ENCODE measurements at places on chromosomes 1 and 21.
A peak's percentile ranks its signal among the peaks of the same experiment; 100 is the strongest.

DNA sequence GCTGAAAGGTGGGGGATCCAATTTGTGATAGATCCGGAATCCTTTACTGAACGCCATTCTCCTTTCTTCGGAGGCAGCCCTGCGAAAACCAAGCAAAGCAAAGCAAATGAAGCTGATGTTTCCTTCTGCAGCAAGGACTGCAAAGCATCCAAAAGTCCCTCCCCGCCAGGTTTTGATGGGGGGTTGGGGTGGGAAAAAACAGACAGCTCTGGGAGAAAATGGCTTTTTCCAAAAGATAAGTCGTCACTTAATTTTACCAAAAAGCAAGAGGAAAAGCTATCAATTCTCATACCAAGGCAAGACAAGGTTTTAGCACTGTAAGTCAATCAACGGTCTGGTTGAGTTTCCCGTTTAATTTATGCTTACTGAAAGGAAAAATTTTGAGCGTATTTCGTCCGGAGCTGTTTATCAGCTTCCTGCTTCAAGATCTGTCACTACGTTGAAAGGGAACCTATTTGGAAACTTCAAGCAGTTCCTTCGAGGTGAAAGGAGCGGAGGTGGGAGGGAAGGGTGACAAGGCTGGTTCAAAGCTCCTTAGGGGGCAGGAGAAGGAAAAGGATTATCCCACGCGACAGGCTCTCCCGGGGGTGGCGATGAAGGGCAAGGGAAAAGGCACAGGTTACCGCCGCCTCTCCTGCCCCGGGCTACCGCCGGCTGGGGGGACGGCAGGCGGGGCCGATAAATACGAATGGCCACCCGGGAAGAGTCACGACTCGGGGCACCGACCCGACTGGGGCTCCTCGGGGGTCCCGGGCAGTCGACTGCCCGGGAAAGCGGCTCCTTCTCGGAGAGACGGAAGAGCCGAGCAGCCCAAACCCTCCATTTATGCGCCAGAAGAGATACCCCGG lies 750 bp downstream of the SYNJ1 start:
- no peak for DNase-seq

- DNase-seq = no peak
These were observed 1173.6 kb downstream of the KCNT2 start for GRCh38 chr1:195434566-195435203.

DNA sequence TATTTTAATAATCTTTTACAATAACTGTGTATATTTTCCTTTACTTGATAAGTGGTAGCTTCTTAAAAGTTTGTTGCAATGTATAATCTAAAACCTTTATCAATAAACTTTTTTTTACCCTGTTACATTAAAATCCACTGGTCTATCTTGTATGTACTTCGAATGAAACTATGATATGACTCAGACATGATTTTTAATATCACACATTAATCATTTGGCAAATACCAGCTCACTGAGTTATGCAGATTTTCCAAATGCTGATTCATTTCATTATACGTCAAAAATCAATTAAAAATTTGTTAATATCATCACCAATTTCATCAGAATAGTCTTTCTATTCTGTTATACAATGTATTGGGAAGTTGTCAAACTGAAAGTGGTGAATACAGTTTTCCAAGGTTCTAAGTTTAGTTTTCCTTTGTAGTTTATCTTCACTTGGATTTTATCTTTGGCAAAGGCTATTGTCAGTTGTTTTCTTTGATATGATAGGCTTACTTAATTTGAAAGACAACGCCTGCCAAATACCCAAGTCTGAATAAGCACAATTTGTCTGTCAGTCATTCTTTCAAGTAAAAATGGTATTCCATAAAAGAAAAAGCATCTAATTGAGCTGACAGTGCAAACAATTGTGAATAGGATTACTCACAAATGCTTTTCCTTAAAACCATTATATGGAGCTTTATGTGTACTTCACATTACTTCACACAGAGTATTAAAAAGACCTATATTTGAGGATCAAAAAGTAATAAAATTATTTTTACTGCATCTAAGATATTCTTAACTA lies 127.0 kb downstream of the NME7 start:
- DNase-seq = no peak

- no peak for DNase-seq
These were observed 76.7 kb upstream of the CASZ1 start for GRCh38 chr1:10873189-10873588.

- no peak for DNase-seq
These were observed 20.7 kb upstream of the SLC25A33 start for GRCh38 chr1:9518454-9518998.

DNA sequence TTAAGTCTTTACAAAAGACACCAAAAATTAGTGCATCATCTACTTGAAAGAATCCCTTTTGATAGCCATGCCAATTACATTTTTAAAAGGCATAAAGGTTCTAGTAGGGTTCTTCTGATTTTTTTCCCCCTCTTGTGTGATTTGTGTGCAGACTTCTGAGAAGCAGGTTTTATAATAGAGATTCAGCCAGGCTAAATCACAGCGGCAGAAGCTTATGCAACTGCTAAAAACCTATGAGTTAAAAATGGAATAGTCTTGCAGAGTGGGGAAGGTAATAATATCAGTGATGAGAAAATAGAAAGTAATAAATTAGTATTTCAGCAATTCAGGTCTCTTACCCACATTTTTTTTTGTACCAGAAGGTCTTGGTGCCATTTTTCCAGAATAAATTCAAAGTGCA lies 17.7 kb downstream of the STUM start:
- DNase-seq = no peak

DNA sequence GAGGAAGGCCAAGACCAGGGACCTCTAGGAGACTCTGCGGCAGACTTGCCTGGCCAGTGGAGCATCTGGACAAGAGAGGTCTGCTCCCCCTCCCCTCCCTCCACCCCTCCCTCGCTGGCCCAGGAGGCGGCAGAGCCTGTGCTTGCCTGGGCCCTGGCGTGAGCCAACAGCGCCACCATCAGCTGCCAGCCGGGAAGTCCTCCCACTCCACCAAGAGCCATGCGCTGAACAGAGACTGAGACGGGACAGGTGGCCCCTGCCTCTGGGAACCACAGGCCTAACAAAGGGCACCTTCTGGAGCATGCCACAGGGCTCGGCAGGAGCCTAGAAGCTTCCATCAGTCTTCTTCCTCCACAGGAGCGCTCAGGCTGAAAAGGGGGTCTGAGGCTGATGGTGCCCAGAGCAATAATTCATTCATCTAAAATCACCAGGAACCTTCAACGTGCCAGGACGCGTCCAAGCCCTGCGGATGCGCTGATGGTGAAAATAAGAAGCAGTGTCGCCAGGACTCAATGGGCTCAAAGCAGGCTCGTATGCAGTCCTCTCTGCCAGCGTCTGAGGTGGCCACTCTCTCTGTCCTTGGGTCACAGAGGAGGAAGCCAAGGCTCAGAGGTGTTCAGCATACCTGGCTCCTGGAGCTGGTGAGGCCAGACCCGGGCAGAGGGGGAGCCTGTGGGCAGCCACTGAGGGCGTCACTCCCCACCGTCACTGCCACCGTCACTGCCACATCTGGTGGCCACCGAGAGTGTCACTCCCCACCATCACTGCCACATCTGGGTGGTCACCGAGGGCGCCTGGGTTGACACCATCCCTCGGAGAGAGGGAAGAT lies 161.2 kb downstream of the NPHP4 start:
- DNase-seq = no peak

DNA sequence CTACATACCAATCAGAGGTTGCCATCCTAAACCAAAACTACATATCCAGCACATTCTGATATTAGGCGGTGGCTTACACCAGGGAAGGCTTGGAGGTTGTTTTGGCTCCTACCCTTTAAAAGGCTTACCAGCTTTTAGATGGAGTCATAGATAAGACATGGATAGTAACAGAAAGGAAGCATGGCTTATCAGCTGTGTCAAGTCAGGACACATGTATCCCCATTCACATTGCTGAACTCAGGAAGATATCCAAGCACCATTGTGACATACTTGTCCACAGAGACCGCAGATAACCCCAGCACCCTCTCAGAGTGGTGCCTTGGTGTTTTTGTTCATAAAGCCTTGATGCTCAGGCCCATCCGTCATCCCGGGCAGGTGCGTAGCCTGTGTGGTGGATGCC lies 39.7 kb downstream of the ADARB1 start:
- DNase-seq = no peak

GRCh38 chr1:207025146-207025880 lies 7.2 kb downstream of the C1orf116 start:
- DNase-seq = no peak

GRCh38 chr1:17494114-17494729 lies 45.3 kb upstream of the ARHGEF10L start:
- DNase-seq = peak; percentile 41

DNA sequence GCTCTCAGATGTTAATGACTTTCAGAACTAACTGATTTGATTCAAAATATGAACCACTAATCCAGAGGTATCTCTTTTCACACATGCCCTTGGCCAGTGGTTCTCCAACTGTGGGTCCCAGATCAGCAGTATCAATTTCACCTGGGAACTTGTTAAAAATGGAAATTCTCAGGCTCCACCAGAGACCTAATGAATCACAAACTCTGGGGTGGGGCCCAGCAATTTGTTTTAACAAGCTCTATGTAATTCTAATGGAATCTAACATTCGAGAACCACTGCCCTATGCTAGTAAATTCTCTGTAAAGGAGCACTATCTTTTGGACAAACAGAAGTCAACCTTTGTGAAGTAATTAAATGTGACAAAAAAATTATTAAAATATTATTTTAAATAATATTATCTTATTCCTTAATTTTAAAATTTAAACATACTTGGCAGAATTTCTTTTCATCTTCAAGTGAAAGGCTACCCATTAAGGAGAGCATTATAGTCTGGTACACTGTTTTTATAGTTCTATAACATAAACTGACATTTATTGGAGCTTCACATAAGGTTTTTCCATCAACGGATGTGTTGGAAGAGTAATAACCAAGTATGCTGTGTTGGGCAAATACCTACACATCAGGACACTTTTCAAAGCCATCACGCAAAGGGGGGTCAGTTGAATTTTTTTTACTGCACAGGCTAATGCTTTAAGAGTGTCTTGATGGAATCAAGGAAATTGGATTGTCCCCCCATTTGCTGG lies 130.4 kb downstream of the LHX4 start:
- no peak for DNase-seq

GRCh38 chr1:63732666-63733065 lies 41.2 kb upstream of the ROR1 start:
- no peak for DNase-seq
